Immature natural killer cell (primary cell): ENCODE measurements at places on chromosomes 1 and 21.

DNA sequence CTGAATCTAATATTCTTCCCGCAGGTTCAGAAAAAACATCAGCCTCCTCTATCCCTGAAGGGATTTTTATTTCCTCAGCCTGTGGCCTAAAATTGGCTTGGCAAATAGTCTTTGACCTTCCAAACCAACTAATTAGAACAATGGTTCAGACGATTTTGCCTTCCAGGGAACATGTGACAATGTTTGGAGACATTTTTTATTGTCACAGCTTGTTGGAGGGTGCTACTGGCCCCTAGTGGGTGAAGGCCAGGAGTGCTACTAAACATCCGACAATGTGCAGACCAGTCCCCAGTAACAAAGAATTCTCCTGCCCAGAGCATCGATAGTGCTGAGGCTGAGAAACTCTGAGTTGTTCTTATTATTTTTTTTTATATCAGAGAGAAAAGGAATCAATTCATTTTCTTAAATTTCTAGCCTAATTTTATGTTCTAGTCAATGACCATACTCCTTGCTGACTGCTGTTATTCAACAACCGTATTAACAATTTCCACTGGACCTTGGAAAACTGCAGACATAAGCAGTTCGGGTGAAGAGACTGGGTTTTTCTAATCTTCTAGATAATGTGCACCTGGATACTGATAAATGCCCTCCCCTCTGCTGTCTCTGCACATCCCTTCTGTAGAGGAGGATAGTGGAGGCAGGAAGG lies 280.7 kb downstream of the LMX1A start:
- no peak for DNase-seq
- H3K4me3 ChIP-seq: no peak overlapping the region

GRCh38 chr1:202104073-202104472 lies 18.6 kb upstream of the GPR37L1 start:
- no peaks in the 10 kb centered on the region for H3K27me3 ChIP-seq
- H3K27ac ChIP-seq: no peak overlapping the region
- H3K36me3 ChIP-seq: no peaks in the 10 kb centered on the region
- DNase-seq: no peak
- no peak overlapping the region for H3K4me3 ChIP-seq

GRCh38 chr1:18239671-18240070 lies 132.1 kb downstream of the IGSF21 start:
- H3K27ac ChIP-seq: no peak overlapping the region
- H3K27me3 ChIP-seq: peaks cover 9% of the 10 kb centered on the region
- H3K36me3 ChIP-seq: no peaks in the 10 kb centered on the region
- no peaks in the 10 kb centered on the region for H3K4me1 ChIP-seq

DNA sequence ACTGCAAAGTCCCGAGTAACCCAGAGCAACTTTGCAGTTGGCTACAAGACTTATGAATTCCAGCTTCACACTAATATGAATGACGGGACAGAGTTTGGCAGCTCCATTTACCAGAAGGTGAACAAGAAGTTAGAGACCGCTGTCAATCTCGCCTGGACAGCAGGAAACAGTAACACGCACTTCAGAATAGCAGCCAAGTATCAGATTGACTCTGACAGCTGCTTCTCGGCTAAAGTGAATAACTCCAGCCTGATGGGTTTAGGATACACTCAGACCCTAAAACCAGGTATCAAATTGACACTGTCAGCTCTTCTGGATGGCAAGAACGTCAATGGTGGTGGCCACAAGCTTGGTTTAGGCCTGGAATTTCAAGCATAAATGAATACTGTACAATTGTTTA lies 66.8 kb downstream of the ACBD6 start:
- DNase-seq: no peak
- no peak overlapping the region for H3K4me3 ChIP-seq
- H3K4me1 ChIP-seq: peaks cover 7% of the 10 kb centered on the region
- no peaks in the 10 kb centered on the region for H3K27me3 ChIP-seq
- no peak overlapping the region for H3K27ac ChIP-seq
- peaks cover 13% of the 10 kb centered on the region for H3K36me3 ChIP-seq

GRCh38 chr1:3660704-3661103 lies 8.4 kb downstream of the TP73 start:
- H3K4me1 ChIP-seq: no peaks in the 10 kb centered on the region
- no peak overlapping the region for H3K27ac ChIP-seq
- H3K4me3 ChIP-seq: no peak overlapping the region
- H3K27me3 ChIP-seq: peaks cover 6% of the 10 kb centered on the region

- no peak overlapping the region for H3K27ac ChIP-seq
- H3K4me3 ChIP-seq: no peak overlapping the region
- H3K27me3 ChIP-seq: no peaks in the 10 kb centered on the region
- no peaks in the 10 kb centered on the region for H3K4me1 ChIP-seq
- no peak for DNase-seq
Measured at GRCh38 chr1:248243204-248243603, 12.0 kb downstream of the OR2M4 start.

GRCh38 chr1:109389638-109390341 lies 7.9 kb downstream of the SORT1 start:
- no peak overlapping the region for H3K4me3 ChIP-seq
- H3K27me3 ChIP-seq: peaks cover 2% of the 10 kb centered on the region
- no peak overlapping the region for H3K27ac ChIP-seq
- no peaks in the 10 kb centered on the region for H3K36me3 ChIP-seq

GRCh38 chr1:154418923-154419619 lies 13.9 kb downstream of the IL6R start:
- no peak overlapping the region for H3K4me3 ChIP-seq
- H3K36me3 ChIP-seq: no peaks in the 10 kb centered on the region
- peaks cover 5% of the 10 kb centered on the region for H3K27me3 ChIP-seq
- peaks cover 3% of the 10 kb centered on the region for H3K4me1 ChIP-seq
- no peak overlapping the region for H3K27ac ChIP-seq

DNA sequence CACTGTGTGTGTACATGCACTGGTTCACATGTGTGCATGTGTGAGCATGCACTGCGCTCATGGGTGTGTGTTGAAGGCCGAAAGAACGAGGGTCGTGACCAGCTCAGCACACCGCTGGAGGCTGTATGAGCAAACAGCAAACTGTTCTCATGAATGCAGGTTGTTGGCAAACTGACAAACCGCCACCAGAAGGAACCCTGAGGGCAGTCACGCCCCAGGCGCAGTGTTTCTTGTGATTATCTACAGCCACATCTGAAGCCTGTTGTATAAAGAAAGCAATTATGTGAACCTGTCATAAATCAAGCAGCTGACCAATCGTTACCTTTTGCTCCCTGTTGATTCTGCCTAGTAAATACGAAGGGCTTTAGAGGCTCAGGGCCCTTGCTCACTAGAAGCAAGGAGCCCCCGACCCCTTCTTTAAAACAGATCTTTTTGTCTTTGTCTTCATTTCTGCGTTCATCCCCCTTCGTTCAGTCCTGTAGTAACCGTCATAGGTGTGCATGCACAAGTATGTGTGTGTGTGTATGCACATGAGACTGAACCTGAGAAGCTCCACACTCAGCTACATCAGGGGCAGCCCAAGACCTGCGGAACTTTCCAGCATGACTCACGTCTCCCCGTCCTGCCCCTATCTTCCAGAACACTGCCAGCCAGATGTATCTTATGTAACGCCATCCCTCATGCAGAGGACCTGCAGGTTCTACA lies 16.8 kb upstream of the RIPK4 start:
- peaks cover 48% of the 10 kb centered on the region for H3K27me3 ChIP-seq
- no peak overlapping the region for H3K27ac ChIP-seq
- H3K36me3 ChIP-seq: no peaks in the 10 kb centered on the region
- H3K4me1 ChIP-seq: peaks cover 2% of the 10 kb centered on the region
- no peak overlapping the region for H3K4me3 ChIP-seq
- no peak for DNase-seq
